ENCODE measurements at places on chromosomes 1 and 21.
A peak's percentile ranks its signal among the peaks of the same experiment; 100 is the strongest.

DNA sequence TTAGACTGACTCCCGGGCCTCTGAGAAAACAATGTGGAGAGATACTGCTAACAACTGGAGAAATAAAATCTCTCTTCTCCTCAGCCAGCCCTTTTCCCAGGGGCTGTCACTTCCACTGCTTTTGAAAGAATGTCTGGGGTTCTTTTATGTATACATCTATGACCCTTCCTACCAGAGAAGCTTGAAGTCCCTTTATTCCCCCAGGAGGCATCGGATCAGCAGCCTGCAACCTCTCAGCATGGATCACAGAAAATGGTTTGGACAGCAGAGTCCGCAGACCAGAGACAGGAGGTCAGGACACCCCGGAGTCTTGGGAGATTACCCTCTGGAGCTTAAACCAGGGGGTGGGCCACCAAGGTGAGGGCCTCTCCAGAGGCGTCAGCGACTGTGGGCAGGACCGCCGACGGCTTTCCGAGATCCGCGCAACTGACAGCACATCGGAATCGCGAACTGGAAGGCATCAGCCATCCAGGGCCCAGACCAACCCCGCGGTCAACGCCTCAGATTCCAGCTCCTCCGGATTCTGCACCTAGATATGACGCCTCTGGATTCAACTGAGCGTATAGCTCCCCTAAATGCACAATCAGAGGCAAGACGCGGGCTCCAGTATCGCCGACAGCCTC, 1.0 kb downstream of the EPHA10 start:
- DNase-seq = no peak

DNA sequence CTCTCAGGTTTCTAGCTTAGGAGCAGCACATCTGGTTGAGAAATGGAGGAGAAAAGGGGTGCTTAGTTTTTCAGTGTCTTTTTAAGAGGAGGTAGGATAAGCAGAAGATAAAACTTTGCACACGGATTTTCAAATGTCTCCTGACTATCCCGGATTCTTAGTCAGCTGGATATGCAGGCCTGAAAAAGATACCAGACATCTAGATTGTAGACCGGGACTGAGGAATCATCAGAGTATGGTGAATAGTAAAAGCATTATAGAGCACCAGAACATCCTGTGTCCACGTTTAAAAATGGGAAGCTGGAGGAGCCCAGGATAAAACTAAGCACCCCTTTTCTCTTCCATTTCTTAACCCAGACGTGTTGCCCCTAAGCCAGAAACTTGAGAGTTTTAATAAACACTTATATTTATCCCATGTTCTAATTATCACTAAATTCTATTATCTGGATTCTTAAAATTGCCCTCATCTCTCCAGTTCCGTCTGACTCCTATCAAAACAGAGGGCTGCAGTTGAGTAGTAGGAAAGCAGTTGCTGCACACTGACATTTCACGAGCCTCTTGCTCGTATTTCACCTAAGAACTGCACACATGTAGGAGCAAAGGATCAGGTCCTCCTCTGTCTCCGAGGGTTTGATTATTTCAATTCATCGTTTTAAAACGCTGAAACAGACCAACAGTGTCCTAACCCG, 609 bp downstream of the PIGK start:
- DNase-seq = peak; percentile 44

GRCh38 chr1:237007147-237007881, 3.1 kb upstream of the MT1HL1 start:
- no peak for DNase-seq

DNA sequence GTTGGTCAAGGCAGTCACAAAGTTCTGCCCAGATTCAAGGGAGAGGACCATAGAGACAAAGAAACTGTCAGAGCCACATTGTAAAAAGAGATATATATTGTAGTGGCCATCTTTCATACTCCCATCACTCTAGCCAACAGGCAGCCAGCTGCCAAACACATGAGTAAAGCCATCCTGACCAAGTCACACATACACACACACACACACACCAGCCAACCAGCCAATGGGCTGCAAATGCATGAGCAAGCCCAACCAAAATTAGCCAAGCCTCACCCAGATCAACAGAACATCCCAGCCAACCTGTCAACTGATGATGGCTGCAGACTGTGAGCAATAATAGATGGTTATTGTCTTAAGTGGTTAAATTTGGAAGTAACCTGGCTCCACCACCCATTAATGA, 120.7 kb downstream of the SEC16B start:
- DNase-seq = no peak

Measured in choroid plexus epithelial cell (primary cell).